ENCODE measurements at places on chromosomes 4 and X.

- no peak for DNase-seq
Observed at GRCh38 chrX:7233580-7234406, 85.8 kb upstream of the PUDP start.

DNA sequence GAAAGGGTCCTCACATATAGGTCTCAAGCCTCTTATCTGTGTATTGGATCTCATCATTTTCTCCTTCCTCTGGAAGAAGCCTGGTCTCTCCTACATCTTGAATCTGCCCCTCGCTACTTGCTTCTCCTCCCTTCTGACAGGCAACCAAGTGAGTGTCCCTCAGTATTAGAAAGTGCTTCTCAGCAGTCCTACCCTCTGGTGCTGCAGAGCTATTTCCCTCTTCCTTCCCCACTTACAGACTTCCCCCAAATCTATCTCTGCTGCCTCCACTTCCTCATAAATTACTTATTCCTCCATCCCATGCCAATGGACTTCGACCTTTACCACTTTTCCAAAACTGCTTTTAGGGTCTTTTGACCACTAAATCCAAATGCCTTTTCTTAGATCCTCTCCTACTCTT is 129.1 kb upstream of the NAP1L5 start:
- no peak for DNase-seq

DNA sequence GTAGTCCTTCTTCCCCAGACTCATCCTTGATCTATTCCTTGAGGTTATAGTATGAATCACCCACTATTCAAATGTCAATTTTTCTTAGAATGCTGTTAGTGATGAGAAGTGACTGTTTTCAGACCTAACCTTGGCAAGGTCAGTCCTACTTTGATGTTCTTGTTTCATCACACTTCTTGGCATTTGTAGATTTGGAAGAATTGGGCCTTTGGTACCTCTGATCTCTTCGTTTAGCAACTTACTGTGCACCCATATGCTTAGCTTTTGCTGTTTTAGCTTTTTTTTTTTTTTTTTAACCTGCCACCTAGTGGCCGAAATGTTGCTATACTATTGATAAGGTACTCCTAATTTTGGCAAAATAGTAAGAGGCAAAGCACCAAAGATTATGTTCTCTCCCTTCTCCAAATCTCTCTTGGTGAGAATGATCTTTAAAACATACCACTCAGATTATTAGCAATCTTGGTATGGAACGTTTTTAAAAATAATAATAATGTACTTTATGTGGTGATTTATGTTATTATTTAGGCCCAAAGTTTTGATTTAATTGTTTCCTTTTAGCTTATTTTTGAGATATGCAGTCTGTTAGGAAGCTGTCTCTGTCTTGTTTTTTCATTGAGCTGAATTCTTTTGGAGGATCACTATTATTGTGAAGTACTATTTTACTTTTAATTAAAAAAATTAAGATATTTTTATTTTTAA is 16.6 kb downstream of the DCK start:
- peak; percentile 35 for DNase-seq

DNA sequence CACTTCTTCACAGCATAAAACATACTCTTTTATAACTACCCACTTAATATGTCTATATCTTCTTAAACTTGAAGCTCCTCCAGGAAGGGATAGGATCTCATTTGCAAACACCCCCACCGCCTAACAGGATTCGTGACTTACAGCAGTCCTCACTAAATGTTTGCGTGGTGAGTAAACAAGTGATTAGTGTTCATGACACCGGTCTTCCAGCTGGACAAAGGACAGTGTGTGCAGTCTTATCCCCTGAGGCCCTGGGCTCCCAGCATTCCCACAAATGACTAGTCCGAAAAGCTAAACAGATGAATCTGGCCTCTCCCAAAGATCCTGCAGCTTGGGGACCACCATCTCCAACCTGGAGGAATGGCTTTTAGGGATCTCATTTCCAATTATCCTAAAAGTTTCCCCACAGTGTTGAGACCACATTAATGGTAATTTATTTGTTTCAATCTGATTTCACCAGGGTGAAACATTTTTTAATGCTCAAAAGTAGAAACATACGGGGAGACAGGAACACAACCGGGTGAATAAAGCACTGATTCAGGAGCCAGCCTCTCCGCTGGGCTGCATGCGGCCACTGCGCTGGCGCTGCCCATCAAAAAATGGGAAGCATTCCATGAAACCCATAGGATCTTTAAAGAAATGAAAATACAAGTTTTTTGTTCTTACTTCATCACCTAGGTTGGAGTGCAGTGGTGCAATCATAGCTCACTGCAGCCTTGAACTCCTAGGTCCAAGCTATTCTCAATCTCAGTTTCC is 69.2 kb downstream of the HADH start:
- no peak for DNase-seq

DNA sequence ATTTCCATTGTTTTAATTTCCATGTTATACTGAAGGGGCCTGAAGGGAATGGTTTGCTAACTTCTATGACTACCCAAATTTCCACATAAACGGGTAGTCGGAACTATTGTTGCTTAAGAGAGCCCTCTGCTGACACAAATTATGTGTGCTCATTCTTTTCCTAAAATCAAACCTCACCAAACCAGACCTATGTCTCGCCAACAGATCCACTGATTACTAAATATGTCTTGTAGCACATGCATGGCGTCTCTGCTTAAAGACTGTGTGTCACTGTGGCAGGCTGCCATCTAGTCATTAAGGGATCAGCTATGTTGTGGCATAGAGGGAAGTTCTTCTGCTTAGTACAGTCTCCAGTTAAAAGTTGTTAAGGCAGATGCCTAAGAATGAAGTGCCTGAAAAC is 25.1 kb downstream of the PIR start:
- no peak for DNase-seq

DNA sequence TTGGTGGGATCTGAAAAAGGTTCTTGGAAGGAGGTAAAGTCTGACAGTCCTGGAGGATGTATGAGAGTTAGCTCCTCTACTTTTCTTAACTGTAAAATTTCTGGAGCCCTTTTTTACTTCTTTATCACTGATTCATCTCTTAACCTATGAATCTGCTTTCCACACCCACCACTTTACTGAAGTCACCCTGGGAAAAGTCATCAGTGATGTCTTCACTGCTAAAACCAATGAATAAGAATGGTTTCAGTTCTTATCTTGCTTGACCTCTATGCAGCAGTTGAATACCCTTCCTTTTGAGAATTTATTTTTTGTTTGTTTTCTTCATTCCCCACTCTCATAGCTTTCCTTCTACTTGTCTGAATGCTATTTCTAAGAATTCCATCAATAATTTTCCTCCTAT is 80.0 kb downstream of the AREG start:
- DNase-seq = no peak

- no peak for DNase-seq
Observed at GRCh38 chrX:113747274-113747973, 836.5 kb upstream of the HTR2C start.

DNA sequence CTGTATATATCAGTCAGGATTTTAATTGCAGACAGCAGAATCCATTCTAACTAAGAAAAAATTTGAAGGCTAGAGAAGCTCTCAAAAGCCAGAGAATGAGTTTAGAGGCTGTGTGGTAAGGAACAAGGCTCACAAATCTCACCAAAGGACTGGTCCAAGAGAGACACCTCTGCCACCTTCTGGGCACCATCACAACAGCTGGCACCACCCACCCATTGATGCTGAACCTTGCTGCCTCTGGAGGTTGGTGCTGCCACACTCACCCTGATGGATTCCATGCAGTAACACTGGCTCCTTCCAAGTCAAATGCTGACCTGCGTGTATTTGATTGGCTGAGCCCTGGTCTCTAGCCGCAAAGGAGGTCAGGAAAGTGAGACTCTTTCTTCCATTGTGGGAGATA is 100.8 kb downstream of the BEND2 start:
- DNase-seq = no peak

- DNase-seq = peak; percentile 35
Observed at GRCh38 chr4:89298788-89299152, 8.8 kb downstream of the GPRIN3 start.

DNA sequence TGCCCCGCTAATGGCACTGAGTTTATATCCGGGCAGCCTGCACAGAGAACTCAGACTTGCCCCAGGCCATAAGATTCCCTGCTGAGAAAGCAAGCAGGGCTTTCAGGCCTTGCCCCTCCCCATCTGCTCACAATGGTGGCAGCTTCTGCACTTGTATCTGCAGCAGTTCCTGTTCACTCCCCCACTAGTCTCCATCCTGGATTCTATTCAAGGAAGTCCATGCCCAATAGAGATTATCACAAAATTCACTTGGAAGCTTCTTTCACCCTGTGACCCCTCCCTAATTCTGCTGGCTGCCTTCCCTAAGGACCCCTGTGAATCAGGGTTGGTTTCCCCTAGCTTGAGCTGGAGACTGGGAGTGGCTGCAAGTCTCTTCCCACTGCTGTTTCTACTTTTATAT is 34.5 kb upstream of the UCP1 start:
- no peak for DNase-seq

GRCh38 chr4:25448379-25449109 is 71.5 kb downstream of the ANAPC4 start:
- DNase-seq = no peak

- DNase-seq = no peak
Observed at GRCh38 chr4:81165861-81166430, 49.1 kb downstream of the PRKG2 start.

DNA sequence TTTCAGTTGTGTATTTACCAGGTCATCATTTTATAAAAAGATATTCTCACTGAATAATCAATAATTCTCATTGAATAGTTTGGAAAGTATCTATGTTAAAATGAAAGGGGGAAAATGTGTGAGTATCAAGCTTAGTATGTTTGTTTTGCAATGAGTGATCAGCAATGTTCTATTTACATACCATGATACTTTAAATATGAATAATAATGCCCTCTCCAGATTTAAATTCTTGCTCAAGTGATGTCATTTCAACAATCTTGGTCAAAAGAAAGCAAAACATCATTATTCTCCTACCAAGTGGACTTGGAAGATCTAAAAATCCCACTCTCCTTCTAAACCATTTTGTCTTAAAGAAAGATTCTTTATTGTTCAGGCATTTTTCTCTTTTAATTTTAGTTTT is 42.1 kb upstream of the ANKRD50 start:
- DNase-seq = no peak

GRCh38 chrX:127112726-127113125 is 293.2 kb downstream of the PRR32 start:
- DNase-seq = no peak

GRCh38 chr4:20612313-20612712 is 87.9 kb upstream of the PACRGL start:
- DNase-seq = peak; percentile 7

DNA sequence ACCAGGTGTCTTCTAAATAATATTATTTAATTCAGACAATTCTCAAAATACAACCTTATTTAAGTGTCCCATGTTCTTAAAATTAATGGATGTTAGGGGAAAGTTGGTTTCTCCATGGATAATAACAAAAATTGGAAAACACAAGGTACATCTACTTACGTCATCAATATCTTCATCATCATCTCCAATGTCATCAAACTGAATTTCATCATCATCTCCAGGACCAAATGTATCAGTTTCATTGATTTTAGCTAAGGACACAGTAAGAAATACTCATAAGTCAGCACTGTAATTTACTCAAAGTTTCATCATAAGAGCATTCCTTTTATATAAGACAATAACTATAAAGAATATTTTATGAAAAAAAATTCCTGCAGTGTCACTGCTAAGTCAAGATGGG is 11.3 kb downstream of the EIF1AX start:
- DNase-seq = no peak

GRCh38 chrX:3136161-3136961 is 95.1 kb downstream of the ARSF start:
- no peak for DNase-seq

DNA sequence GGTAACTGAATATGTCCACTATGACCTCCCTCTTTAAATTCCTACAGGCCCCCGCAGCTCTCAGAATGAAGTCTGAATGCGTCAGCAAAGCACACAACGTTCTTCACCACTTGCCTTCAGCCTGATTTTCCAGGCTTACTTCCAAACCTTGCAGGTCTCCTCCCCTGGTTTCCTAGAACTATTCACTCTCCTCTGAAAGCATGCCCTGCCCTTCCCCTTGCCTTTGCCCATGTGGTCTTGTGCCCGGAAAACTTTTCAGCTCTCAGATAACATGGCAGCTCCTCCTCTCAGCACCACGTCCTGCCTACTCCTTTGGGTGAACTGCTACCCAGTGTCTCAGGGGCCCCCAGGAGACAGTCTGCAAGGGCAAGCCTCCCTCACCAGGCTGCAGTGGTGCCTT is 268.5 kb upstream of the LDB2 start:
- no peak for DNase-seq

DNA sequence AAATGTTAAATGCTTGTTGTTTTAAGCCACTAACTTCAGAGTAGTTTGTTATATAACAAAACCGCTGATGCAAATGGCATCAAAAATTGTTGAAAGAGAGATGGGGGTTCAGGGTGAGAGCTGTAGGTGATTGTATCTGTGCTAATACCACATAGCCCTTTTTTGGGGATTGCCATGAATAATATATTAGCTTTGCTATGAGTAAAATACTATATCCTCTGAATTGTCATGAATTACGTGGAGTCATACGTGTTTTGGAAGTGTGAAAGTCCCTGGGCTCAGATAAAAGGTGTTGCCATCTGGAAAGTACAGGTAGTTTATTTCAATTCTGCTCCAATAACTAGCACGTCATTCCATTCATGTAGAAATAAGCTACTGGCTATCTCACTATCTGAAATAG is 30.6 kb downstream of the DYNLT3 start:
- DNase-seq = no peak

DNA sequence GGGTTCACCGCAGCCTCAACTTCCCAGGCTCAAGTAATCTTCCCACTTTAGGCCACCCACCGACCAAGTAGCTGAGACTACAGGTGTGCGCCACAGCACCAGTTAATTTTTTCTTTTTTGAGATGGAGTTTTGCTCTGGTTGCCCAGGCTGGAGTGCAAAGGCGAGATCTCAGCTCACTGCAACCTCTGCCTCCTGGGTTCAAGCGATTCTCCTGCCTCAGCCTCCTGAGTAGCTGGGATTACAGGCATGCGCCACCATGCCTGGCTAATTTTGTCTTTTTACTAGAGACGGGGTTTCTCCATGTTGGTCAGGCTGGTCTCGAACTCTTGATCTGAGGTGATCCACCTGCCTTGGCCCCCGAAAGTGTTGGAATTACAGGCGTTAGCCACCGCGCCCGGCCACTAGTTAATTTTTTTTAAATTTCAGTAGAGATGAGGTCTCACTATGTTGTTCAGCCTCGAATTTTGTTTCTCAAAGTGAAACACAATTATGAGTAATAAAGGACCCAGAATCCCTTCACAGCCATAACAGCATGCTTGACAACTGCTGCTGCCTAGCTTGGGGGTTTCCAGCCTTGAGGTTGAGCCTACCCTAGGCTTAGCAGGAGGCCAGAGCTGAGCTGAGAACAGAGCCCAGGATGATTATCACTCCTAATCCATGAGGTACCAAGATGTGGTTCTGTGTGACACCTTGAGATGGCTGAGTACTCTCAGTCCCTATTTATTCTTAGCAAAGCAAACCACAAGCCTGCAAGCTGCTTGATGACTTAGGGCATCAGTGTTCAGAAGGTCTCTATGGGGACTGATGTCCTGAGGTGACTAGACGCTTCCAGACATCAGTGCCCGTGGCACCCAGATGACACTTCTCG is 41.6 kb upstream of the NKRF start:
- DNase-seq = no peak
